ENCODE measurements at places on chromosomes 16 and 17. TPM values are rescaled to one million over a fixed set of nuclear protein-coding genes. Genes with fewer than 3 reads are reported as not detected.

- DNase-seq = peak; percentile 84
These were observed at the start of gene RASD1 for GRCh38 chr17:17496189-17497064. Gene RASD1, minus strand, starts transcription at chr17:17496395. Its CDS starts 214 bp downstream, at chr17:17496181.

- no peak for DNase-seq
These were observed 48.5 kb downstream of the RBFOX3 start for GRCh38 chr17:79562192-79562930.

- DNase-seq = no peak
These were observed 50.8 kb downstream of the PARN start for GRCh38 chr16:14579266-14579665.

DNA sequence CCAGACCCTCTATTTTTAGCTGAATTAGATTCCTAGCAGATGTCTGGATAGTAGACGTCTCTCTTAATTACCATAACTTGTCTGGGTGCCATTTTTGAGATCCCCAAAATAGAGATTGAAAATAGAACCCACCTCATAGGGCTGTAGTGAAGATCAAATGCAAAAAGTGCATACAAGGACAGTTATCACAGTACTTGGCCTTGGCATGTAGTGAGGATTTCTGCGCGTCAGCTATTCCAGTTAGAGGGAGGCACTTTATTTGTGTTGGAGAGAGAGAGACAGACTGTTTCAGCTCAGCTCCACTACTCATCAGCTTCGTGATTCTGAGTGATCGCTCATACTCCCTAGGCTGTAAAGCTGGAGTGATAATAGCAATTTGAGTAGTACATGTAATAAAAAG lies 59.6 kb upstream of the CDH13 start:
- no peak for DNase-seq

DNA sequence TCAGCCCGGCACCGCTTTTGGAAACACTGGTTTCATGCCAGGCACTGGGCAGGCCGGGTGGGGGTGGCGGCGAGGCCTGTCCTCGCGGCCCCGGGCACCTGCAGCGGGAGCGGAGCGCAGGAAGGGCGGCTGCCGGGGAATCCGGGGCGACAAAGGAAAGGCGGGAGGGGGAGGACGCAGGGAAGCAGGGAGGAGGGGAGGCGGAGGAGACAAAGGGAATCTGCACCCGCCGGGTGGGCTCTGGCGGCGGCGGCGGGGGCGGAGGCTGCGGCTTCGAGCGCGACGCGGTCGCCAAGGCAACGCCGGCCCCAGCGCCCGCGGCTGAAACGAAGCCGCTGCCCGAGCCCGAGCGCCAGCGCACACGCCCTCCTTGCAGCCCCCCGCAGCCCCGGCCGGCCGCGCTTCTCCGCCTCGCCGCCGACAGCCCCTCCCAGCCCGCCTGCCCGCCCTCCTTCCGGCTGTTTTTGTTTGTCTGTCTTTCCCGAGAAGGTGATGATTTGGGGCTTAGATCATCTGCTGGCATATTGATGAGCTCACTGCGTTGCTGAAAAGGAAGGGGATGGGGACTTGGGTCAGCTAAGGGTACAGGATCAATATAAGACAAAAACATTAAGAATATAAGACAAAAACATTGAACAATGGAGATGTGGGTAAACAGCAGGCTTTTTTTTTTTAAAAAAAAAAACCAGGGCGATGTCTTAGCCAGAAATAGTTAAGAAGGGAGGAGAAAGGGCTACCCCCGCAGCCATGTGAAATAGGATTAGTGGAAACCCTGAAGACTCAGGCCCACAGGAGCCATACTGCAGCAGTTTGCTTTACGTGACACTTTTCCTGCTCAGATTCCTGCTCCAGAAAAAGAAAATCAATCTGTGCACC lies 32.7 kb downstream of the CDK5R1 start:
- peak; percentile 61 for DNase-seq

GRCh38 chr17:41734139-41734948 lies at the start of gene HAP1:
Gene HAP1, minus strand, starts transcription at chr17:41734643. Its CDS starts 9 bp downstream, at chr17:41734634.
- no peak for DNase-seq

DNA sequence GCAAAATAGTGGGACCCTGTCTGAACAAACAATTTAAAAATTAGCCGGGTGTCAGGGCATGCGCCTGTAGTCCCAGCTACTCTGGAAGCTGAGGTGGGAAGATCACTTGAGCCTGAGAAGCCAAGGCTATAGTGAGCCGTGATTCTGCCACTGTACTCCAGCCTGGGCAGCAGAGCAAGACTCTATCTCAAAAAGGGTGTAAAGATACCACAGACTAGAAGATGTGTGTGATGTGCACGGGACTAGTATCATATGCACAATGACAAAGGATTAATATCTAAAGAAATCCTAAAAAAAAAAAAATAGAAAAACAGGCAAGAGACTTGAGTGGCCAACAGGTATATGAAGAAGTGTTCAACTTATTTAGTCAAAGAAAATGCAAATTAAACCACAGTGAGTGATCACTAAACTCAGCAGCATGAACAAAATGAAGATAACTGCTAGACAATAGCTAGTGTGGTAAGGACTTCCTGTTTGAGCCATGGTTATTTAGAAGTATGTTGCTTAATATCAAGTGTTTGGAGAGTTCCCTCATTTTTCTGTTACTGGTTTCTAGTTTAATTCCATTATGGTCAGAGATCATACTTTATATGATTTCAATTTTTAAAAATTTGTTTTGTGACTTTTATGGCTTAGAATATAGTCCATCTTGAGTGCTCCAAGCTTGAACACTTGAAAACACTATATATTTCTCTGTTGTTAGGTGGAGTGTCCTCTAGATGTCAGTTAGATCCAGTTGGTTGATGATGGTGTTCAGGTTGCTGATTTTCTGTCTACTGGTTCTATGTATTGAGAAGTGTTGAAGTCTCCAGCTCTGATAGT lies 14.7 kb upstream of the SLX4 start:
- DNase-seq = no peak

DNA sequence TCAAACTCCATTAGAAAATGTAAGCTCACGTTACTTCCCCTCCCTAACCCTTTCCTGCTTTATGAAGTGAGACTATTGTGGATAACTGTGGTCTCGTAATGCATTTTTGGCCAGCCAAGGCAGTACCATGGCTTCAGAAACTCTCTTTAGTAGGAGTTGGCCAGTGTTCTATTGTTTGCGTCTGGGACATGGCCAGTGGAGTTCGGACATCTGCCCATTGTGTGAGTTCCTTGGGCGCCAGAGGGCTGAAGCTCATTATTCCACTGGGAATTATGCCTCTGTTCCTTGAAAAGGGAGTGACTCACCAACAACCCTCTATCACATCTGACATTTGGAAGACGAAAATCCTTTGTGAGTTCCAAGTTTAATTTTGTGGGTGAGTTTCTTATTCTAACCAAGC lies 319.5 kb upstream of the SOX9 start:
- DNase-seq = no peak

DNA sequence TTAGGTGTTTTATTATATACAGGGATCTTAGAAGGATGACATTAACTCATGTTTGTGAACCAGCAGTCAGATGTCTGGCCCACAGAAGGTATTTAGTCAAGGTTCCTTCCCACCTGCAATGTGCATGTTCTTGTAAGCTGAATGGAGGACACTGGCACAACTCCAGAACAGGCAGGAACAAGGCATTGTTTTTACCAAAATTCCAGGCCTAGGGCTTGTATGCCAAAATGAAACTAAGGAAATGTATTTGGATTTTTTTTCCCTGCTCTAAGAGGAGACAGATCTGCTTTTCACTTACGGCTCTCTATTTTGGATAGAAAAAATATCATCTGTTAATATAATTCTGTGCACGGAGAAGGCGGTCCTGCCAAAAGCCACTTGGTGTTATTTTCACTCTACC lies 312.5 kb downstream of the GRIN2A start:
- DNase-seq = no peak

DNA sequence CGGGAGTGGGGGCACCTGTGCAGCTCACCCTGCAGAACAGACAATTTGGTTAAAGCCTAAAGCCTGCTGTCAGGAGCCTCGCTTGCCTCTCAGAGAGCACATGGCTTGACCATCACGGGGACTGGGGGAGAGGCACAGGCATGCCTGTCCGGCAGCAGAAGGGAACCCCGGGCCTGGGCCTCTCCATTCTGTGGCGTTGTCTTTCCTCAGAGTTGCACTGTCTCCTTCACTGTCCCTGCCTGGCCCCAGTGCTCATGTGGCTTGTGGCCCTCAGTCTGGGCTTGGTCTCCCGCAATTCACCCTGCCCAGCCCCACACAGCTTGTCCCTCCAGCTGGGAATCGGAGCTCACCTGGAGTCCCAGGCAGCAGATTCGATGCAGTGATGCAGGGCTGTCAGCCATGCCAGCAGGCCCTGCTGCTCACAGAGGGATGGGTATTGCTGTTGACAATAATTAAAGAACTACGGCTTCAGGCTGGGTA lies 189.9 kb downstream of the SEC14L1 start:
- no peak for DNase-seq

DNA sequence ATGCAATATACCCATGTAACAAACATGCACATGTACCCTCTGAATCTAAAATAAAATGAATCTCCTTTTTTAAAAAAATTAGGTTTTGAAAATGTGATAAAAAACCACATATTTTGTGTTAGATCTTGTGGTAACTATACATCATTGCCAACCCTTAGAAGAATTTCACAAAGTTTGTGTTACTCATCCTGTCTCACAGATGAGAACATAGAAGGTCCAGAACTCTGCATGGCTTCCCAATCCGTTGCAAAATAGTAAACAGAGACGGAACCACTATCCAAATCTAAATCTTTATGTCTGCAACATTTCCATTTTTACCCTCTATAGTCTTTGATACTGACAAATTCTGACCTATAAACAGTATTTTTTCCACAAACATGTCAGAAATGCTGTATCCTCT lies 759.9 kb downstream of the KCNJ2 start:
- DNase-seq = no peak

DNA sequence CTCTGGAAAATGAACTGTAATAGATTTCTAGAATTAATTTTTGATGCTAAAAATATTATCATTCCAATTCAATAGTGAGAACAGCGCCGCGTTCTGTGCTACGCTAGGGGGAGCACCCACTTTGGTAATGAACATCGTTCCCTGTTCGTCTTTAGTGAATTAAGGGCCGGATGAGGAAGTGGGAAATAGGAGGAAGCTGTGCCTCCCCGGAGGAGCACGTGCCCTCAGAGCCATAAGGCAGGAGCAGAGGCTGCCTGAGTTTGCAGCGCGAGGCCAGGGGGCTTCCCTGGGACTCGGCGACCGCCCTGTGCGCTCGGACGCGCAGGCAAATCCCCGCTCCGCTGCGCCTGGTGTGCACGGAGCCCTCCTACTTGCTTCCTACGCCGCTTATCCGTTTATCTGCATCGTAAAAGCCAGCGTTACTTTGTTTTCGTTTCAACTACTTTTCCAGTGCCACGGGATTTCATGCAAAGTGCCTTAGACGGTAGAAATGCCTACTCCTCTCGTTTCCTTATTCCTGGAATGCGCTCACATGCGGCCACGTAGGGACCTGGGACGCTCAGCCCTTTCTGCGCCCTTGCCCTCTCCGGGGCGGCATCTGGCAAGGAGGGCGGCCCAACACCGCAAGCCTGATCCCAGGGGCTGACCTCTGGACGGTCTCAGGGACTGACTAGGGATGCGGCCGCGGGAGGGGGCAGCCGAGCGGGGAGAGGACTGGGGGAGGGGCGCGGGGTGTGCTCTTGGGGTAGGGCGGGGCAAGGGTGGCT lies 76.4 kb downstream of the KCNJ12 start:
- no peak for DNase-seq

GRCh38 chr16:23650674-23651416 lies 9.6 kb downstream of the DCTN5 start:
- DNase-seq = no peak

- no peak for DNase-seq
These were observed 34.7 kb upstream of the POLR3E start for GRCh38 chr16:22262460-22262859.

DNA sequence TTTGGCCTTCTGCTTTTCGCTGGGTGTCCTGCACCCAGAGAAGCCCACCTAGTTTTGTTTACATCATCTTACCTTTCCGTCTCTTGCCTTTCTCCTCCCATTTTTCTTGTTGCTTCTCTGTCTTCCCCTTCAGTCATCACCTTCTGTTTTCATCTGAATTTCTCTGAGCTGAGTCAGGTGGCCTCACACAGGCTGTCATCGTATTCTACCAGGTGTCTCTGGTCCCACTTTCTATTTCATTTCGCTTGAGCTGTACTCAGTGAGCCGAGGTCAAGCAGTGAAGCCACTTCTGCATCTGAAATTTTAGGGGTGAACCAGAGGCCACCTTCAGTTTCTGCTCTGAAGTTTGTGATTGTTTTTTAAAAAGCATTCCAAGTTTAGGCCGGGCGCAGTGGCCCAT lies 9.7 kb downstream of the CRAMP1 start:
- DNase-seq = no peak

GRCh38 chr16:7303660-7304200 lies 28.9 kb upstream of the RBFOX1 start:
- DNase-seq = no peak

- DNase-seq = no peak
These were observed 65.1 kb upstream of the ALOX12 start for GRCh38 chr17:6930749-6931148.

DNA sequence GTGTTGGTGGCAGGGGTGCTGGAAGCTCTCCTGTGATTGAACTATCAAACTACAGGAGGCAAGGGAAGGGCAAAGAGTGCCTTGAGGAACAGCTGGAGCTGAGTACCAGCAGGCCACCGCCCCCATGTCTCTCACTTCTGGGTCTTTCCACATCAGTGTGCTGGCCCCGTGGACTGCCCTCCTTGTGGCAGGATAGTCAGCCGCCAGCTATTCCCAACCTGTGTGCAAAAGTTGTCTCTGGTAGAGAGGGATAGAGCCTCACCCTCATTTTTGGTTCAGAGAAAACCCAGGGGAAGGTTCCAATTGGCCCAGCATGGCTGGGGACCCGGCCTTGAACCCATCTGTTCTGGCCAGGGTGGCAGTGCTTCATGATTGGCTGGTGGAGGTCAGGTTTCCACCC lies 211.8 kb downstream of the IRF8 start:
- no peak for DNase-seq

GRCh38 chr16:88509749-88510069 lies 56.6 kb downstream of the ZFPM1 start:
- DNase-seq = no peak

GRCh38 chr17:32588982-32589381 lies 102.2 kb downstream of the CDK5R1 start:
- DNase-seq = no peak

GRCh38 chr17:17672453-17673368 lies 8.5 kb upstream of the RAI1 start:
- no peak for DNase-seq

PRSS53 gene
- 12.1 TPM for total RNA-seq

SGCA gene
- 0.31 TPM for total RNA-seq

ZP2 gene
- not detected for total RNA-seq

HOXB4 gene
- 3.0 TPM for total RNA-seq

KRT40 gene
- not detected for total RNA-seq

CDK10 gene
- 97.3 TPM for total RNA-seq

AOC3 gene
- total RNA-seq = 5.0 TPM

SLC5A10 gene
- not detected for total RNA-seq

CLEC19A gene
- not detected for total RNA-seq

TPSD1 gene
- total RNA-seq = not detected

TNFRSF13B gene
- total RNA-seq = not detected

MPP2 gene
- total RNA-seq = 4.6 TPM

CD300A gene
- 0.46 TPM for total RNA-seq

WDR81 gene
- 11.4 TPM for total RNA-seq

KCNAB3 gene
- total RNA-seq = 5.4 TPM

KIFC3 gene
- 0.16 TPM for total RNA-seq

FN3K gene
- total RNA-seq = 7.0 TPM

BHLHA9 gene
- total RNA-seq = not detected

All from activated naive CD4-positive, alpha-beta T cell treated with anti-CD3 and anti-CD28 coated beads, Interleukin-2, amount 50 U/mL, for 72 hours (primary cell).